Gastroesophageal sphincter (tissue), 4 donors: ENCODE measurements at places on chromosomes 6 and 20. TPM values are rescaled to one million over a fixed set of nuclear protein-coding genes. Genes with fewer than 3 reads are reported as not detected.

DNA sequence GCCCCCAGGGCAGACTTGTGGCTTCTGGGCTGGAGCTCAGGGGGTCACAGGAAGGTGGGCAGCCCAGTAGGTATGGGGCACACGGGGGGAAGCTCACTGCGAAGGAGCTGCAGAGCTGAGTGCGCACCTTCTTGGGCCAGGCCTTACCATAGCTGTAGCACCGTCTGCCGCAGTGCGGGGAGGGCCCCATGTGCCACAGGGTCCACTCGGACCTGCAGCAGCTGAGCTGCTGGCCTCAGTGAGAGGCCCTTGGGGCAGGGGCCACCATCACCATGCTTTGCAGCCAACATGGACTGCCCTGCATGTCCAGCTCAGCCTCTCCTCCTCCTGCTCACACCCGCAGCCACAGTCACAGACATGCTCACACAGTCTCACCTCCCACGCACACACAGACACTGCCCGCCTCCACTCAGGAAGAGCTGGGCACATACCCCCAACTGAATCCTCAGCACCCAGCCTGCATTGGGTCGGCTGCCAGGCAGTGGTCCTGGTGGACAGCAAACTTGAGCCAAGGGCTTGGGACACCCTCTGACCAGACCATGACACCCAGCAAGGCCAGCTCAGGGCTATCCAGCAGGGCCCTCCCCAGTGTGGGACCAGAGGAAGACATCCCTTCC, 35.3 kb downstream of the YTHDF1 start:
- ATAC-seq, result no peak

- no peak for ATAC-seq
These were observed 748 bp upstream of the ZNF292 start for GRCh38 chr6:87154641-87154992.

DNA sequence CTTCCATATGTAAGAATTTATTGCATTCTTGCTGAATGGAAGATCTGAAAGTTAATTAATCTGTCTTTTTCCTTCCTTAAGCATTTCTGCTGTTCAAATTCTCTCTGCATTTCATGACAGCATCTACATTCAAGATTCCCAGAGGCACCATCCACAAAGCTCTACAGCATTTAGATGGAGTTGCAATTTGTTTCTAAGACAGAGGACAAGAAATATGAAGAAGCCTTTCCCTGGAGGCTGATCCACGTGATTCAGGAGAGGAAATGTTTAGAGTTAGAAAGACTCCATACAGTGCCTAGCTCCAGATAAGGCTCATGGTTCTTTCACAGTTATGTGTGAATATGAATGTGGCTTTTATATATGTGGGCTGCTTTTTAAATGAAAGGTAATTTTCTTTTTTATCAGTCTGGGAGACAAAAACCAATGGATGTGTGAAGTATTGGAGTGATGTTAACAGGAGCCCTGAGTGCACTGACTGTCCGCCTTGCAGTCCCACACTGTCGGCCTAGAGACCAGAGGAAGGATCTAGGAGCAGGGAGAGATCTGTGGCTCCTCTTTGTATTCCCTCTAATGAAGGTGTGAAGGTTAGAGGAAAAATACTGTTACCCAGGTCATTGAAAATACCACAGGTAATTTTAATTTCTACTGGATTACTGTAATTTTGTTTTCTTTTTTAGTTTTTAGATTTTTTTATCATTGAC, 686.6 kb upstream of the GJE1 start:
- ATAC-seq, result no peak

DNA sequence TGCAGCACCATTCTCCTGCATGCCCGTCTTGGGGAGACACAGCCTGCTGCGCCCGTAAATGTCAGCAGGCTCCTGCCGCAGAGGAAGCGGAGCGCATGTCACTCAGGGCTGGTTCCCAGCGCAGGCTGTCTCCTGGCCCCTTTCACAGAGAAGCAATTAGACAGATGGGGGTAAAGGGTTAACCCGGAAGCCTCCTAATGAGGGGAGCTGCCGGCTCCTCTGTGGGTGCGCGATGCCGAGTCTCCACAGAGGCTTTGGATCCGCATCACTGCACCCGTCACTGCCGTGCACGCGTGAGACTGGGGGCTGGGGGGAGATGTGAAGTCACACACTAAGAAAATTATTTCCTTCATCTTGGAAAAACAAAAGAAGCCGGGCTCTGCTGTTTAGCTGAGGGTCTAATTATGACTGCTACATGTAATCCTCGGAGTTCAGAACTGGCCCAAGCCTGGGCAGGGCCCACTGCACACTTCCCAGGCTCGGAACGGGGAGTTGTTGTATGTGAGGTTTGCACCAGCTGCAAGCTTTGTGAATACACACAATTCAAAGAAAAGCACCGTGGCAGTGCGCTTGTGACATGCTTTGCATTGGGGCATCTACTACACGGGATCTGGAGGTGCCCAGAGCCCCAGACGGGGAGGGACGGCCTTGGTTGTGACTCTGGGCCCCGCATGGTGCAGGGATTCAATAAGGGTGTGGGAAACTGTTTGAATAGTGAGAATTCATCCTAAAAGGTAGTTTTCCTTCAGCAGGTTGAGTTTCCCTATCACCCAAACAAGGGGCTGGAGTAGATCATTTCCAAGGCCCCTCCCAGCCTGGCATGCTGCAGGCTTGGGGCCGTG, 331.6 kb downstream of the TAF4 start:
- no peak for ATAC-seq

Gene SLC44A4
- total RNA-seq, result not detected

- no peak for ATAC-seq
These were observed 168.9 kb downstream of the ZMYND8 start for GRCh38 chr20:47187450-47188195.

GRCh38 chr20:57703013-57703412, 6.8 kb downstream of the PMEPA1 start:
- no peak for ATAC-seq

Gene GPR63
- 1.4 TPM for total RNA-seq

DNA sequence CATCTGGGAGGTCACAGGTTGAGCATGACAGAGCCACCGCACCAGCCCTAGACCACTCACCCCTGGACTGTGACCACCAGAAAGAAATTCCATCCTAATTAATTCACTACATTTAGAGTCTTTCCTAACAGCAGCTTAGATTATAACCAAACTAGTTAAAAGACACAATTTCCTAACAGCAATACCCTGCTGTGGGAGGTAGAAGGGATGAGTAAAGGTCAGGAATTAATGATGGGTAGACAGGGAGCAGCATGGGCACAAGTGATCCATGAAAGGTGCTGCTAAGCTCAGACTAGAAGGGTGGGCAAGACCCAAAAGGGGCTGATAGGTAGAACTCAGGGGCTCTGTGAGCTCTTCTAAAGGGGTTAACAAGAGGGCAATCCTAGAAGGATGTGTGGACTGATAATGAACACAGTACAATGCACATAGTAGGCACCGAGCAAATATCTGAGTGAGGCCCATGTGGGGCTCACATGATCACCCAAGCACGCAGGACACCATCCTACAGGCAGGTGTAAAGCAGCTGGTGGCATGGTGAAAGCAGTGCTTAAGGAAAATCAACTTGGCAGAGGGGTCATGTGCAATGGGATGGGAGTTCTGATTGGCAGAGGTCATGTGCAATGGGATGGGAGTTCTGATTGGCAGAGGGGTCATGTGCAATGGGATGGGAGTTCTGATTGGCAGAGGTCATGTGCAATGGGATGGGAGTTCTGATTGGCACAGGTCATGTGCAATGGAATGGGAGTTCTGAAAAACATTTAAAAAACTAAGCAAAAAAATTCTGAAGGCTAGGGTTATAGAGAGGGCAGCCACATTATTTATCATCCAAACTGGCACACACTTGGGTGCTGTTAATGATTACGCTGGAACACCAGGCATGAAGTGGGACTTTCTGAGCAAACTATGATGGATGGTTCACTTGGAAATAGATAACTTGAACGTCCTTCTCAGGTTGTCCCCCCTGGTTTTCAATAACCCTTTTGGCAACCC, 188.2 kb upstream of the FOXQ1 start:
- ATAC-seq, result no peak

DNA sequence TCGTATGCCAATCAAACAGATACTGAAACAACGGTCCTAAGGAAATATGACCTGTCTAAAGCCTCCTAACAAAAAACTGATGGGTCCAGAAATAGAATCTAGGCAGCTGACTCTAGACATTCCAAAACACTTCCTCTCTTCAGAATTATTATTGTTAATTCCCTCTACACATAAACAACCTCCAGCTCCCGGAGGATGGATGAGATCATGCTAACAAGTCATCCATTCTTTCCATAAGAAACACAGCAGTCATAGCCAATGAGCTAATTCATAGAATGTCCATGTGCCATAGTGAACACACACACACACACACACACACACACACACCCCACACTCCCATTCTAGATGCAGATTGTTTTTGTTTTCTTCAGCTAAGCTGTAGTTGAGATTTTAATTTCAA, 44.3 kb downstream of the HDGFL1 start:
- no peak for ATAC-seq

Gene CYP21A2
- total RNA-seq, result 0.47 TPM

DNA sequence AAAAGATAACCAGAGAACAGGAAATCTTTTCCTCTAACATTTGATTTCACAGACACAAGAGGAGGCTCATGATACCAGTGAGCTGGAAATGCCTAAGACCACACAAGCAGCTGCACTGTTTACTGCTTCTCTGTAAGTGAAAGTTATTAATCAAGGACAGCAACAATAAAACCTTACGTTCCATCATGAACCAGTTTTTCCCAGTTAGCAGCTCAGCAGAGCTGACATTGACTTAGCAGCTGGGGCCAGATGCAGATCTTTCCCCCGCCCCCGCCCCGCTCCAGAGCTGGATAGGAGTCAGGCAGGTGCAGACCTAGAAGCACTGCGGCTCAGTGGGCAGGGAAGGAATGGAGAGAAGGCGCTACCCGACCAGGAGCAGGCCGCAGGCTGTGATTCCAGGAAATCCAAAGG, 275.2 kb downstream of the GMDS start:
- no peak for ATAC-seq

DNA sequence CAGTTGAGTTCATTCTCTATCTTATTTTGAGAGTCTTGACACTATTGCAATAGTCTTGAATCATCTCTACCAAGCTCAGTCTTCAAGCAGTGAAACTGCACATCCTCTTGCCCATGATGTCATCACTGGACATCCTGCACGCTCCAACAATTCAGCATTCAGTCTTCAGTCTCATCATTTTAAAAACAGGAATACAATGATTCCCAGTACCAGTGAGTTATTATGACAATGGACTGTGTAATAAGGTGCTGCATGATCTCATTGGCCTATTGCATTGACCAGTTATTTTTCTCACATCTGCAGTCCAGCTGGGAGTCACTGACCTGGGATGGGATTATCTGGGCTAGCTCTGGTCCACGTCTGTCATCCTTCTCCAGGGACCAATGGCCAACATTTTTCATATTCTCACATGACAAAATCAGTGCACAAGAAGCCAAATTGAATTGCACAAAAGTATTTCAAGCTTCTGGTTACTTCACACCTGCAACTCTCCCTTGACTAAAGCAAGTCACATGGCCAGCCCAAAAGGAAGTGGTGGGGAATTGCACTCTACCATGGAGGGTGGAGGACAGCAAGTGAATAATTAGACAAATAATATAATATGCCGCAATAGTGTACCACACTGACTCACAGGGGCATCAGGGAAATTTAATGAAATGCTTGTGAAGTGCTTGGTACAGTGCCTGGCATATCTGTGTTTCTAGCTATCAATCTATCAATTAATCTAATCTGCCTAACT, 6.4 kb upstream of the CST2 start:
- peak; percentile 51 for ATAC-seq

Gene HLA-DRA
- total RNA-seq, result 143 TPM

- ATAC-seq, result no peak
These were observed 70.5 kb upstream of the PIM1 start for GRCh38 chr6:37099442-37099841.

DNA sequence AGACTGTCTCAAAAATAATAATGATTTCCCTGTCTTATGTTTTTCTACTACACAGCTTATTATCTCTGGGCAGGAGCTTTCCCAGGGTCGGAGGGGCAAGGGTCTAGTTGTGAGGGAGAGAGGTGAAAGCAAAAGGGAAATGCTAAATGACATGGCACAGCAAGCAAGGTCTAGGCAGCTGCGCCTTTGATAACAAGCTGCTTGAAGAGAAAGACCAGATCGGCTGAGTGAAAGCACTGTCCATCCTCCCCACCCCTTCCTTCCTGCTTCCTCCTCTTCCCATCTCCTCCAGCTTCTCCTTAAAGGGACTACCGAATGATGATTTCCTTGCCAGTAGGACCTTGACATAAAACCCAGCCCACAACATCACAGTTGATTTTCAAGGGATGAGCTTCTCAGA, 158.1 kb upstream of the AKAP12 start:
- no peak for ATAC-seq

- ATAC-seq, result no peak
These were observed 46.0 kb downstream of the PCNA start for GRCh38 chr20:5073660-5074231.

GRCh38 chr6:53643481-53643965, 22.0 kb downstream of the KLHL31 start:
- no peak for ATAC-seq

- no peak for ATAC-seq
These were observed 42.5 kb upstream of the ARMC2 start for GRCh38 chr6:108805611-108806167.

DNA sequence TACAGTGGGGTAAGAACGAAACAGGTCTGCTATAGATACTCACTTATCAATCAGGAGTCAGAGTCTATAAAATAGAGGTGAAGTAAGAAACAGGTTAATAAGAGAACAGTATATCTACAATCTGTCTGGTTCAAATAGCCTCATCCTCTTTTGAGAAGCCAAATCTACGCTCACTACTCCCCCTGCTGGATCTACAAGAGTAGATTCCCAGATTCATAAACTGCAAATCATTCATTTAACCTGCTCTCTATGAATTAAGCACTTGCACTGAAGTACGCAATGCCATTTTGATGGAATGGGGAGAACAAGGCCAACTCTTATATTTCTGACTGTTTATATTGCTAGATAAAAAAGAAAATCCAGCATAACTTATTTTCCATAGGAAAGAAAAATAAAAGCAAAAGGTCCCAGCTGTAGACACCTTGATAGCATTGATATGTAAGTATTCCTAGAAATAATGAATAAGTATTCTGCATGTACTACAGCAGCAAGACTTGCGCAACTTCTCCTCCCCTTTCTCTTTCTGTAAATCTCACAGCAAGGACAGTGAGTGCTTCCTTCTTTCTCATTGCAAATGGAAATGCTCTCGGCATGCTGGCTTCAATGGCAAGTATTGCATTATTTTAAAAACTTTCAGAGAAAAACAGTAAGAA, 92.3 kb downstream of the RFX6 start:
- ATAC-seq, result no peak

Gene TIAM2
- total RNA-seq, result 6.3 TPM

DNA sequence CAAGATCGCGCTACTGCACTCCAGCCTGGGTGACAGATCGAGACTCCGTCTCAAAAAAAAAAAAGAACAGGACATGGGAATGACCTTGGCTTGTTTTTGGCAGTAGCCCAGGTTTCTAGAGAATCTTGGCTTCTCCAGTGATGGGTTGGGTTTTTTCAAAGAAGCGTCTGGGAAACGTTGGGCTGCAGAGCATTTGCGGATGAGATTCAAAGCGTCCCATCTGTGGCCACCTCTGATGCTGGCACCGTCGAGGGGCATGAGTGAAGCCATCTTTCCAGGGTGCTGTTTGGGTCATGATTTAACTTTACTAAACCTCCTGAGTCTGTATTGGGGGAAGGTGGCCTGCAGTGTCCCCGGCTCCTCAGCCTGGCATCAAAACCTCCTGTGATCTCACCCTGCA, 43.2 kb upstream of the SRF start:
- no peak for ATAC-seq

Gene ADA
- 14.5 TPM for total RNA-seq

GRCh38 chr6:31366693-31367470, 9.9 kb upstream of the HLA-B start:
- peak; percentile 99 for ATAC-seq

- ATAC-seq, result no peak
These were observed 15.3 kb downstream of the HCK start for GRCh38 chr20:32067234-32067821.

Gene NEURL2
- total RNA-seq, result 2.2 TPM
